ENCODE measurements at places on chromosomes 5 and 9.

- no peak for DNase-seq
Observed at GRCh38 chr5:172163346-172163745, 24.7 kb downstream of the STK10 start.

DNA sequence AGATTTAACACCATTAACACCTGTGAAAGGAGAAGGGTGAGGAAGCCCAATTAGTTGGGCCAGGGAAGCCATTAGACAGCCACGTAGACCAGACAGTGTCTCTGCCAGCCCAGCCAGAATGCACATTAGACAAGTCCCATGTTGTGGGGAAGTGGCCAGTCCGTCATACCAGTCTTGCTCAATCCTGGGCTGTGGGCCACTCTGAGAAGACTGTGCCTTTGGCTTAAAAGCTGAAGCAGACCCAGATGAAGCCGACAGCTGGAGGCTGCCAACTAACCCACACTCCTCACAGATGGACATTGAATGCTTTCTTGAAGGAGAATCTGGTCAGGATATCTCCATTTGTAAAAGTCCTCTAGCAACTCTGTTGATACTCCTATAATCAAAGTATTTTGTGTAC lies 128.5 kb downstream of the CHSY3 start:
- DNase-seq: no peak

DNA sequence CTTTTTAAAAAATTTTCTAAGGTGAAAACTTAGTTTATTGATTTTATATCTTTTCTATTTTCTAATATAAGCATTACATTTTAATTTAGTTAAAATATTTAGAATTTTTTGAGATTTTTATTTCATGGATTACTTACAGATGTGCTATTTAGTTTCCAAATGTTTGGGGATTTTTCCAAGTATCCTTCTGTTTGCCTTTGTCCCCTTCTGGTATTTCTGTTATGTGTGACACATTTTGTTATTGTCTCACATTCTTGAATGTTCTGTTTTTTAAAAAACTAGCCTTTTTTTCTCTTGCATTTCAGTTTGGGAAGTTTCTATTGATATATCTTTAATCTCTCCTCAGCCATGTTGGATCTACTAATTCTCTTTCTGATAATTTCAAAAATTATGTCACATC lies 234.9 kb downstream of the FAM170A start:
- DNase-seq: no peak

- no peak for DNase-seq
Observed at GRCh38 chr5:150647275-150648251, 7.1 kb downstream of the SYNPO start.

DNA sequence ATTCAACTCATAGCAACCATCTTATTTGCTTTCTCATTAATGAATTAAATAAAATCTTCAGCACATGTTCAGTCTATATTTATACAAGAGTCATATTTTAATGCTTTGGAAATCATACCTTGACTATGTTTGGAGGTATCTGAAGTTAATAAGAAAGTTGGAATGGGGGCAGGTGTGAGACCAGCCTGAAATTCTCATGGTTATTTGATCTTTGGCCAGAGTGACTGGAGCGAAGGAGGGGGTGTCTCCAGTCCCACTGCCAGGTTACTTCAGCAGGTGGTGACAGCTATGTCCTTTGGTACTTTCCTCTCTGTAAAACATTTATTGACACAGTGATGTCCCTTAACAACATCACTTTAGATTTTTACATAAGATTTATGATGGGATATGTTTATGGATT lies 318.1 kb upstream of the SGCD start:
- no peak for DNase-seq

DNA sequence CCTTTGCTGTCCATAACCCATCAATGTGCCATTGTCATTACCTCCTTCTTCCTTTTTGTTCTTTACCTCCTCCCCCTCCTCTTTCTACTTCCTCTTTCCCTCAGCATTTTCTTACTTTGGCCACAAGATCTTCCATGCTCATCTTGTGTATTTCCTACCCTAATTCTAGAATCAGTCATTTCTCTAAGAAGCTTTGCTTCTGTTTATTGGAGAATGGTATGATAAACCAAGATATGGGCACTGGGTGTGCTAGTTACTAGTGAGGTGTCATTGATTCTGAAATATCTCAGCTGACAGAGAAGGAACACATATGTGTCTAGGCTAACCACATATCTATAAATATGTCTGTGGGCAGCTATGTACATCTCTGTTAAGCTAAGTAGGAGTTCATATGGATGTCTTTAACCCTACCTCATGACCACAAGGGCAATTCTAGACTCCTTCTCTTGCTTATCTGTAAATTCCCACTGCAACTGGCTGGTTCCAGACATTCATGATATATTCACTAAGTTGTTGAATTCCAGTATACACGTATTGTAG lies 2051.3 kb upstream of the CDH9 start:
- DNase-seq: no peak

- DNase-seq: no peak
Observed at GRCh38 chr5:37988454-37989046, 148.7 kb upstream of the GDNF start.

DNA sequence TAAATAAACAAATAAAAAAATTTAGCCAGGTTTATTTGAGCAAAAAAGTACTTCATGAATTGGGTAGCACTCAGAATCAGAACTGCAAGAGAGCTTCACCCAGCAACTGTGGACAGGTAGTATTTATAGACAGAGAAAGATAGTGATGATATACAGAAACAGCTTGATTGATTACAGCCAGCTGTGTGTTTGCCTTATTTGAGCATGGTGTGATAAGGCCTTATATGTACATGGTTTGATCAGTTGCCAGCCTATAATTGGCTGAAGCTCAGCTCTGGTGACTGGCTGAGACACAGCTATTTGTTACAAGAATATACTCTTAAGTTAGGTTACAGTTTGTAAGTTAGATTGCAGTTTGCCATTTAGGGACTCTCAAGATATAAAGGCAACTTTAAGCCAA lies 34.3 kb upstream of the ARL15 start:
- no peak for DNase-seq

DNA sequence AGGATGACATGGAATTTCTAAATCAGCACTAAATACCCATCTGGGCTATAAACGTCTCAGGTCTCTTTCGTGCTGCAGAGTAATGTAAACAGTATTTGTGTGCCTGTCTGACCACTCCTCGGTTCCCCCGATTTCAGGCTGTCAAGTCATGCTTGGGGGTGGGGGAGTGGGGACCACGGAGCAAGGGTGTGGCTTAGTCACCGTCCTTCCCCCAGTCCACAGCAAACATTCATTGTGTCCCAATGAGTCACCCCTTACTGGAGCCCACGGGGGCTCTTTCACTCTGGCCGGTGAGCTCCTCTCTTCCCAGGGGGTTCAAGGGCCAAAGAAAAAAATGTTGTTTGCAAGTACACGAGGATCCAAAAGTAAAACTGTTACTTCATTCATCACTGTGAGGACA lies 72.4 kb upstream of the ICE1 start:
- no peak for DNase-seq

- no peak for DNase-seq
Observed at GRCh38 chr5:176517053-176517661, 20.0 kb downstream of the RNF44 start.

- no peak for DNase-seq
Observed at GRCh38 chr5:38162625-38163024, 95.7 kb upstream of the EGFLAM start.

DNA sequence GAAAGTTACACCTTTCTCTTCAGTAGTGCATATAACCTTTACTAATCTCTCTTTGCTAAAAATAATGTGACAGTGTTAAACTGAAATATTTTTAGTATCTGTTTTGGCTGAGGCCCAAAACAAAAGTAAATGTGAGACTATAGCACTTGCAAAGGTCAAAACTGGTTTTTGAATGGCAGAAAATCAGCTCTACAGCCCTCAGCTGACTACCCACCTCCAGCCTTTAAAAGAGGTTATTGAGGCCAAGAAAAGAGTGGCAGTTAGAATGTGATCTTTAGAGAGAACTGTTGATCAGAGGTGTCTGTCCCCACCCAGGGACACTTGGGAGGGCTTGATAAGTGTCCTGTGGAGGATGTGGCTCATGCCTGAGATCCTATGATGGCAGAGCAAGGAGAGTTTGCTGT lies 30.9 kb downstream of the PRKACG start:
- no peak for DNase-seq

All from right forelimb (tissue), 1 donor.